ENCODE measurements at places on chromosomes 13 and 19.

DNA sequence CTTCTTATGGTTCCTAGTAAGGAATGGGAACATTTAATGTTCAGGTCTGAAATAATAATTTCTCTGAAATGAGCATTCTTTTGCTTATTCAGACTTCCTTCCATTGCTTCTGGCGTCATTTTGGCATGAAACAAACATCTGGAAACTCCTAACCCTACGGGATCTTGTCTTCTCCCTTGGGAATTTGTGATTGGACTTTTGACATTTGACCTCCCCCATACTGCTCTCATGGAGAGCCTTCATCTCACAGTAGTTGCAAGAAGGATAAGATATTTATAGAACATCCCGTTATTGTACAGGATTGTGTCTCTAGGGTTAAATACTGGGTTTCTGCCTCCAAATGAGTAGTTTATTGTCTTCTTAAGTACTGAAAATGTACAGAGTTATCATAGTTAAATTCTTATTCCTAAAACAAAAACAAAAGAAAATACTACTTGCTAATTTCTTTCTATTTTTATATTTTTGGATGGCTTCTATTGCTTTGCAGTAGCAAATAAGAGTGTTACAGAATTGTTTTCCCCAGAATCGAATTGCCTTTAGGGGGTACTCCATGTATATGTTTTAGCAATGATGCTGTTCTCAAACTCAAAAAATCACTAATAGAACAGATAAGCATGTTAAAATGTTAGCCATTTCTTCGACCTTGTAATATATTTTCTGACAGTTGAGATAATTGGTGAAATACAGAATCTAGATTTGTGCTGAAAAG, 366.8 kb downstream of the DLEU7 start:
- DNase-seq: no peak

GRCh38 chr13:94408314-94409036, 71.0 kb downstream of the DCT start:
- no peak for DNase-seq

GRCh38 chr13:29140277-29140676, 320.1 kb downstream of the MTUS2 start:
- no peak for DNase-seq

DNA sequence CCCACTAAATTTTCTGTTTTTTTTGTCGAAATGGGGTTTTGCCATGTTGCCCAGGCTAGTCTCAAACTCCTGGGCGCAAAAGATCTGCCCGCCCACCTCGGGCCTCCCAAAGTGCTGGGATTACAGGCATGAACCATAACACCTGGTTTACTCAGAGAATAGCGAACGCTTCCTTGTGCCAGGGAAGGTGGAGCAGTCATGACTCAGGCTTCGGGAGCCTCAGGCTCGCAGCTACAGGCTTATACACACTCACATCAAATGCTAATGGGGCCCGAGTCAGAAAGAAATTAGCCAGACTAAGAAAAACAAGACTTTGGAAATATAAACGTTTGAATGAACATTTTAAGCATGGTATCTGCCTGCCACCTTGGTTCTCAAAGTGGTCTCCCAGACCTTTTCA, 11.0 kb upstream of the TPT1 start:
- no peak for DNase-seq

GRCh38 chr19:5663904-5664303, 16.4 kb downstream of the MICOS13 start:
- DNase-seq: peak; percentile 56

- no peak for DNase-seq
Measured at GRCh38 chr13:19070398-19070735, 111.3 kb downstream of the TUBA3C start.

DNA sequence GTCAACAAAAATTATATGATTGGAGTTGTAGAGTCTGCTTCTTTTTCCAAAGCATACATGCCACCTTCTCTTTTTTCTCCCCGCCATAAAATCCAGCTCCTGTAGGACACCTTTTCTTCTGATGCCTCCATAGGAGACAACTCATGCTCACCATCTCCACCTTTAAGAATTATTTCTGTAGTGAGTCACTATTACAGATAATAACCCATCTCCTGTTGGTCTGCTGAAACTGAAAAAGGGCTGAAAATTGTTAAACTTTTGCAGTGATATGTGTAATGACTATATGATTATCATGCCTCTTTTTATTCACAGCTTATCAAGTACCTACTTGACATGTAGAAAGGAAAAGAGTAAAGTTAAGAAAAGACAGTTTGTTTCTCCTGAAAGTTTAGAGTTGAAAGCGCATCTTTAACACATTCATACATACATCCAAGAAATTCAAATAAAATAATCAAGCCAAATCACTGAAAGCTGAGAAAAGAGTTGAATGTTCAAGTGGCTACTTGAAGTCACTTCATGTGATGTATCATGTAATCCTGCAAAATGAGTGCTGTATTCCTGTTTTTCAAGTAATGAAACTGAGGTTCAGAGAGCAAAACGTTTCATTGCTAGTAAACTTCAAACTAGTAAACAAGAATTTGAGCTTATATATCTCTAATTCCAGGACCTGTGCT, 35.5 kb upstream of the LPAR6 start:
- no peak for DNase-seq

DNA sequence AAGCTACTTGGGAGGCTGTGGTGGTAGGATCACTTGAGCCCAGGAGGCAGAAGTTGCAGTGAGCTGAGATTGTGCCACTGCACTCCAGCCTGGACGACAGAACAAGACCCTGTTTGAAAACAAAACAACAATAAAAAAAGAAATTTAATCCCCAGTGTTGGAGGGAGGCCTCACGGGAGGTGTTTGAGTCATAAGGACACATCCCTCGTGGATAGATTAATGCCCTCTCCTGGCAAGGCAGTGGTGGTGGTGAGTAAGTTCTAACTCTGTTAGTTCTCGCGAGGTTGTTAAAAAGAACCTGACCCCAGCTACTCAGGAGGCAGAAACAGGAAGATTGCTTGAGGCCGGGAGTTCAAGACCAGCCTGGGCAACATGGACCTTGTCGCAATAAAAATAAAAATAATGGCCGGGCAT, 27.6 kb upstream of the SIN3B start:
- no peak for DNase-seq

GRCh38 chr13:46536341-46536740, 16.6 kb upstream of the LRCH1 start:
- DNase-seq: no peak

DNA sequence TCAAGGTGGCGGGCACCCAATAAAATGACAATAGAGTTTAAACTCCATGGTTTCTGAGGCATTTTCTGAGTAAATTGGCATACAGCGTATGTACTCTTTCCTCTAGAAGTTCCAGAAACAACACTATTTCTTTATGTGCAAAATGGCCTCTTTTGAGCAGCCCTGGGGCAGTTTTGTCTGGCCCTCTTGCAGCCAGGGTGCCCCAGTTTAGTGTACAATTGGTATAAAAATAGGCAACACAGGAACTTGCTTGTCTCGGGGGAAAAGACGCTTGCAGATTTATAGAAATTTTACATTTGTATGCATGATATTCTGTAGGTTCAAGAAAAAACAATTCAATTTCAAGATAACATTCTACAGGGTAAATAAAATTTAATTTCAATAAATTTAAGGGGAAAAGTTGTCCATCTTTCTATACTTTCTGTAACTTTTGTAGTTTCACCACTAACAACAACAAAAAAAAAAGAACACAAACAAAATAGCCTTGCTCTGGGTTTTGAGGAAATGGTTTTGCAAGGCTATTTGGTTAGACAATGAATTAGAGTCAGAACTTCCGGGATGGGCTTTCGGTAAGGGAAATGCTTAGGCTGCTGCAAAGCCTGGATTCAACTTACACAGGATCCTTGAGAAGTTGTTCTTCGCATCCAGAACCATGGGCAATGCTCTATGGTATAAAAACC, 45.3 kb downstream of the LRCH1 start:
- DNase-seq: no peak

DNA sequence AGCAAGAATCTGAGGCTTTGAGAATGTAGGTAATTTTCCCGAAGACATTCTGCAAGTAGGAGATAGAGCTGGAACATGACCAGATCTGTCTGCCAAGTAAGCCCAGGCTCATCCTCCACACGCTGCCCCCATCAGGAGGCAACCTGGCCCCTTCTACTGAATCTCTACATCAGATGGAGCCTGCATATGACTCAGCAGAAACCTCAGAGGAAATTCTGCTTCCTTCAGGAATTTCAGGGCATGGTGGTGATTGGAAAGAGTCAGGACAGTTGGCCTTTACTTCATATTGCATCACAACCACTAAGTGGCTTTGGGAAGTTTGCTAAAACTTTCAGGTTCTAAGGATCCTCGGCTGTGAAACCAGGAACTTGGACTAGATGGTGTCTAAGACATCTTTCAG, 85.2 kb downstream of the LRRC63 start:
- no peak for DNase-seq

GRCh38 chr19:1947651-1948209, 6.8 kb downstream of the CSNK1G2 start:
- no peak for DNase-seq

DNA sequence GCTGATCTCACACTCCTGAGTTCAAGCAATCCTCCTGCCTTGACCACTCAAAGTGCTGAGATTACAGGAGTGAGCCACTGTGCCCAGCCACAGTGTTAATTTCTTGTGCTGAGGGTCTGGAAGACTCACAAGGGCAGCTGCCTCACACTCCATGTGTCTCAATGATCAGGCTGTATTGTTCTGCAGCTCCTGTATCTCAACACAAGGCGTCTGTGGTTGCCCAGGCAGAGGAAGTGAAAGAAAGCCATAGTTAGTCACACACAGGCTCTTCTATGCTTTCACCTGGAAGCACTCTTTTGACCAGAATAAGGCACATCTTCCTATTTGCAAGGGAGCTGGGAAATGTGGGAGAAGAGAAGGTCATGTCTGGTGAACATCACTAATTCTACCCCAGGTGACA, 107.3 kb upstream of the ZNF507 start:
- no peak for DNase-seq

GRCh38 chr13:83907196-83907989, 25.1 kb upstream of the SLITRK1 start:
- DNase-seq: no peak

DNA sequence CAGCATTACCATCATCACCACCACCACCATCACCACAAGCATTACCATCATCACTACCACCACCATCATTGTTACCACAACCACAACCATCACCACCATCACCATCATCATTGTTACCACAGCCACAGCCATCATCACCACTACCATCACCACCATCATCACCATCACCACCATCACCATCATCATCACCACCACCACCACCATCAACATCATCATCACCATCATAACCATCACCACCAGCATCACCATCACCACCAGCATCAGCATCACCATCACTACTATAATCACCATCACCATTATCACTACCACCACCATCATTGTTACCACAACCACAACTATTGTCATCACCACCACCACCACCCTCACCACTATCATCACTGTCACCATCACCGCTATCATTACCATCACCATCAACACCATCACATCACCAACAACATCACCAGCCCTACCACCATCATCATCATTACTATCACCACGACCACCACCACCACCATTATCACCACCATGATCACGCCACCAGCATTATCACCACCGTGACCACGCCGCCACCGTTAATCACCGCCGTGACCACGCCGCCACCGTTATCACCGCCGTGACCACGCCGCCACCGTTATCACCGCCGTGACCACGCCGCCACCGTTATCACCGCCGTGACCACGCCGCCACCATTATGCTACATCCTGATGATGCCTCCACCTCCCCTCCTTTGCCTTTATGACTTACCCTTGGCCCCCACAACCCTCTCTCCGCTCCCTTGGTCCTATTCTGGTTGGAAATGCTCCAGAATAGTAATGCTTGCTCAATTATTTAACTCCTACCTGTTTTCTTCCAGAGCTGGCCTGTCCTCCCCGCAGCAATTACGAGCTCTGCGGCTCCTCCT, 10.0 kb upstream of the FXYD3 start:
- DNase-seq: no peak

DNA sequence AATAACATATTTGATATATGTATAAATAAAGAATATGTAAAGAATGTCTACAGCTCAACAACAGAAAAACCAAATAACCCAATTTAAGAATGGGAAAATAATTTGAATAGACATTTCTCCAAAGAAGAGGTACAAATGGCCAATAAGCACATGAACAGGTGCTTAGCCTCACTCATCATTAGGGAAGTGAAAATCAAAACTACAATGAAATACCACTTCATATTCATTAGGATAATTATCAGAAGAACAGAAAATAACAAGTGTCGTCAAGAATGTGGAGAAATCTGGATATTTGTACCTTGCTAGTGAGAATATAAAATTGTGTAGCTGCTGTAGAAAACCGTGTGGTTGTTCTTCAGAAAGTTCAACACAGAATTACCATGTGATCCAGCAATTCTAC, 8.4 kb upstream of the SUPT20H start:
- DNase-seq: no peak

- no peak for DNase-seq
Measured at GRCh38 chr13:72295153-72295552, 428.1 kb upstream of the DACH1 start.

- no peak for DNase-seq
Measured at GRCh38 chr13:26474286-26474685, 83.2 kb upstream of the WASF3 start.

- no peak for DNase-seq
Measured at GRCh38 chr19:2524840-2525723, 49.2 kb downstream of the GADD45B start.

GRCh38 chr13:33514362-33514761, 228.8 kb upstream of the STARD13 start:
- no peak for DNase-seq

DNA sequence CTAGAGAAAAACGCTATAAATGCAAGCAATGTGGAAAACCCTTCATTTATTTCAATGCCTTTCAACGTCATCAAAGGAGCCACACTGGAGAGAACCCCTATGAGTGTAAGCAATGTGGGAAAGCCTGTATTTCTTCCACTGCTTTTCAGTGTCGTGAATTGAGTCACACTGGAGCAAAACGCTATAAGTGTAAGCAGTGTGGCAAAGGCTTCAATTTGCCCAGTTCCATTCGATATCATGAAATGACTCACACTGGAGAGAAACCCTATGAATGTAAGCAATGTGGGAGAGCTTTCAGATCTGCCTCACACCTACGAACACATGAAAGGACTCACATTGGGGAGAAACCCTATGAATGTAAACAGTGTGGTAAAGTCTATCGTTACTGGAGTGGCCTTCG, 27.4 kb downstream of the ZNF20 start:
- DNase-seq: no peak

GRCh38 chr19:48108997-48109782, 1.4 kb downstream of the PLA2G4C start:
- no peak for DNase-seq

DNA sequence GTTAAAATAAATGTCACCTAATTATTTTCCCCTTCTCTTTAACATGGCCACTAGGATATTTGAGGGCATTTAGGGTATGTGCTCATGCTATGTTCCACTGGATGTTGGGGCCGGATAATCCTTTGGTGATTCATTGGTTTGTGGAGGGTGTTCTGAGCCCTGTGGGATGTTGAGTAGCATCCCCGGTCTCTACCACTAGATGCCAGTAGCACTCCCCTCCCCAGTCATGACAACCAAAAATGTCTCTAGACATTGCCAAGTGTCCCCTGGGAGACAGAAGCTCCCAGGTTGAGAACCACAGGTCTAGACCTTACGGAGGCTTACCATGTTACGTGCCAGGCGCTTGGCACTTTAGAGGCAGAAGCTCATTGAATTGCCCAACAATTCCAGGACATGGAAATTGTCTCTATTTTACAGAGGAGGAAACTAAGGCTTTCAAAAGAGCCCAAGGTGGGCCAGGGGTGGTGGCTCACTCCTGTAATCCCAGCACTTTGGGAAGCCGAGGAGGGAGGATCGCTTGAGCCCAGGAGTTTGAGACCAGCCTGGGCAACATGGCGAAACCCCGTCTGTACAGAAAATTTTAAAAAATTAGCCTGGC, 14.1 kb downstream of the SHANK1 start:
- DNase-seq: no peak

GRCh38 chr13:33869005-33869404, 51.1 kb downstream of the RFC3 start:
- DNase-seq: no peak
